ENCODE measurements at places on chromosomes 12 and 14.

DNA sequence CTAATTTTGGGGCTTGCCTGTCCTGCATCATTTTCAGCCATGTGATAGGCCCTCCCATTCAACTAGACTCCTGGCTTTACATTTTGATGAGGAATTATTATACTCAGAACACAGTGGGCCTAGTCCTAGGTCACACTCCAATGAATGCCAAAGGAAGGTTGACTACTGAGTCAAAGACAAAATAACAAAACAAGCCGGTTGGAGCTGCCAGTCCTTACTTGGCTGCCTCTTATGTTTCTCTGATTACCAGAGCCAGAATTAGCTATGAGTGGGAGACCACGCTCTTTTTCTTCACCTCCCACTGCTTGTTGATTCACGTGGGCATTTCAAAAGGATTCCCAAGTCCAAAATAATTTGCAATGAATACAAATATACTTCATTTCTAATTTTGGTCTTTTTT lies 78.1 kb upstream of the USP44 start:
- no peak for DNase-seq

DNA sequence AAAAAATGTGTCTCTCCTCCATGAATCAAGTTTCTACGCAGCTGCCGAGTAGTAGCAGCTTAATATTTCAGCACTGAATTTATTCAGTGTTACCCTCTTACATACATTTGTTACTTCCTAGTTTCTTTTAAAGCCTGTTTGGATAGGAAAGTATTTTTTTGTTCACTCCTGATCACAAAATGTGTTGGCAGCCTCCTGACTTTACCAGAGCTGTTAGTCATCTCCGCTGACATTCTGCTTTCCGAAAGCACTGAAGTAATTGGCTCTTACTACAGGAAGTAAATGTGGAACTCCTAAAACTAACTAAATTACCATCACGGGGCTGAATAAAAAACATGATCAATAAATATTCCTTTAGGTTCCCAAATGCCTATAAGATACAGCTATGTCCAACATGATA lies 225.5 kb downstream of the EPS8 start:
- no peak for DNase-seq

- no peak for DNase-seq
Measured at GRCh38 chr12:106281804-106282203, 20.7 kb upstream of the TCP11L2 start.

GRCh38 chr12:58781609-58782008 lies 138.7 kb downstream of the LRIG3 start:
- no peak for DNase-seq

GRCh38 chr14:102262929-102263462 lies 42.0 kb downstream of the MOK start:
- no peak for DNase-seq

DNA sequence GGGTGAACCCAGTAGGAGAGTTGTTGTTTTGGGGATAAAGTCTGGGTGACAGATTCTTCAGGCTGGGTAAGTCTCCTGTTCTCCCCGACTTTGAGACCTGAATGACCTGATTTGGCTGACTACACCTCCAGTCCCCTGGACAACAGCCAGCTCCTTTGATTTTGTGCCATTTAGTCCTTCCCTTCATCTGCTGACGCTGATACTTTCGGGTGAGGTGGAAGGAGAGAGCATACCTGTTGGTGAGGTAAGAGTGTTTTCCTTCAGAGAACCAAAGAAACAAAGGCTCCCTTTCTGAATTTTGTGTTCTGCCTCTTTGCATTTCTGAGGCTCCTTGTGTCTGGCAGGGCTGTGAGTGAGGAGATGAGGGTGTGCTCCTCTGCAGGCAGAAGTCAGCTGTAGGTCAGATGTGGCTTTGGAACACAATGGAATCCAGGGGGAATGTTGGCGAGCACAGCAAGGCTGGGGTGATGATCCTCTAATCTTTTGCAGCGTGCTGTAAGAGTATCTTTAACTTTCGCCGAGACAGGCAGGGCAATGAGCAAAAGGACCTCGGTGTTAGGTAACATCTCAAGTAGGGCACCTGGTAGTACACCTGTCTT lies 12.1 kb downstream of the ETV6 start:
- no peak for DNase-seq

DNA sequence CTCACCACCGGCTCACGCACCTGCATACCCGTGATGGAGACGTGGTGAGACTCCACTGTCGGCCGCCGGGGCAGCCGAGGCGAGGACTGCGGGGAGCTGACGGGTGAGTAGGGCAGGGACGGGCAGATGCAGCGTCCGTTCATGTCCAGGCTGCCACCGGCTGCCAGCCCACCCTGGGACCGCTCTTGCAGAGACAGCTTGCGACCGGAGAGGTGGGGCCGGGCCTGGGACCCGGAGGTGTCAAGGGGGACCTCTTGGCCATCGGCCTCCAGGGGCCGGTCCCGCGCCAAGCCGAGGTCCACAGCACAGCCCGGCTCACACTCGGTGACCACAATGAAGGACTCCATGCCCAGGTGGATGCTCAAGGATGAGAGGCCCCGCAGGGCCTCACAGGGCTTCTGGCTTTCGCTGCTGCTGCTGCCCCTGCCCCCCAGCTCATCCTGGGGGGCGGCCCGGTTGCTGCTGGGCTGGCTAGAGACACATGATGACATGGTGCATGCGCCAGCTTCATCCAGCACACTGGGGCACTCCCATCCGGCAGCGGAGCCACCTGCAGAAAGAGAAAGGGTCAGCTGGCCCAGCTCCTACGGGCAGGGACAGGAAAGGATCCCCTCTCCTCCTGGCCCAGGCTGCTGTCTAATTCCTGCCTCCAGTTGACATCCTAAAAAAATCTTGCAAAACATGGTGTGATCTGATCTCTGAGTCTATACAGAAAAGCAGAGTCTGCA lies 22.3 kb downstream of the CAMKK2 start:
- DNase-seq = no peak

DNA sequence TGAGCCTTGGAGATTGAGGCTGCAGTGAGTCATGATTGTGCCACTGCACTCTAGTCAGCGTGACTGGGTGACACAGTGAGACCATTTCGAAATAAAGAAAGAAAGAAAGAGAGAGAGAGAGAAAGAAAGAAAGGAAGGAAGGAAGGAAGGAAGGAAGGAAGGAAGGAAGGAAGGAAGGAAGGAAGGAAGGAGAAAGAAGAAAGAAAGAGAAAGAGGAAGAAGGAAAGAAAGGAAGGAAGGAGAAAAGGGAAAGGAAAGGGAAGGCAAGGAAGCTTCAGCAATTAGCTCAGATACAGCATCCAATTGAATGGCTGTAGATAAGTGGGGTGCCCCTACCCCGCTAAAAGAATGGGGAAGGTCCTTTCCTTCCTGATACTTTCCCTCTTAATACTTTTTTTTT lies 9.5 kb upstream of the NAA30 start:
- DNase-seq = no peak

GRCh38 chr14:102528431-102529170 lies 19.0 kb upstream of the ANKRD9 start:
- no peak for DNase-seq

DNA sequence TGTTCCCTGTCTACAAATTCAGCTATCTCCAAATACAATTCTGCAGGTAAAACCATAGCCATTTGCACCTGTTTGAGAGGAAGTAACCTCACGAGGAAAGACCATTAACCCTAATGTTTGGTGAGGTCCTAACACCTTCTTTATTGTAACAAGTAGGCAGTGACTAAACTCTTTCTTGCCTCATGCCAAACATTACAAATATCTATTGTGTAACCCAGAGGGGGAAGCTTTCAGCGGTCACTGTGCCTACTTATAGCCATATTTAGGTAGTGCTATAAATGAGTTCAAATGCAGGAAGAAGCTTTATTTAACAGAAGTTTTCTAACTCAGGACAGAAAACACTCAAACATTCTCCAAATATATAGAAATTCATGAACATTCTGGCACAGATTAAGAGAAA lies 252.7 kb downstream of the LRFN5 start:
- no peak for DNase-seq

DNA sequence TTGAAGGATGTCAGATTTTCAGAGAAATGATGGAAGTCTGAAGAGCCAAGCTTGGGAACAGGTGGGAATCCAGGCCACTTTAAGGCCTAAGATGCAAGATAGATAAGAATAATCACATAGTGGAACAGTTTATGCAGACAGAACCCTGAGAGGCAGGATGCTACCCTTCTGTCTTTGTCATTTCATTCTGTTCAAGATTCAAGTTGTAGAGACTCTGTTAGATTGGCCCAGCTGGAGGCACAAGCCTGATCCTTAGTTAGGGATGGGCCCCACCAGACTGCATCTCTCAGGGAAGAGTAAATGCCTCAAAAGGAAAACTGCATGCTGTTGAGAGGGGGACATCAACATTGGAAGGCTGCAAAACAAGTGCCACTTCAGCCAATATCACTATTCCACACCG lies 287.0 kb downstream of the PCNX1 start:
- no peak for DNase-seq

GRCh38 chr12:41067941-41068645 lies 120.0 kb upstream of the PDZRN4 start:
- DNase-seq = no peak

- DNase-seq = no peak
Measured at GRCh38 chr12:129036135-129036534, 182.9 kb downstream of the GLT1D1 start.

DNA sequence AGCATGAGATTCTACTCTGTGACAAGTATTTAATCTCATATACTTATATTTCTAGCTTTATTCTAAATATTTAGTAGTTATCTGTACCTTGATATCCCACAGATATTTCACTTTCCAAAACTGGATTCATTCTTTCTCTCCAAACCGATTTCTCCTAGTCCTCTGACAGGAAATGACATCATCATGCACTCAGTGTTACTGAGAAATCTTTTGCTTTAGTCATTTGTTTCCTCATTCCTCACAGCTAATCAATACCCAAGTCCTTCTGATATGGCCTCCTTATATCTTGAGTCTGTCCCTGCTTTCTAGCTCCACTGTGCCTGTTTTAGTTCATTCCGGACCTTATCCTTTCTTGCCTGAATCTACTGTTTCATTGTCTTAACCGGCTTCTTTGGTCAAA lies 39.4 kb upstream of the E2F7 start:
- no peak for DNase-seq

- no peak for DNase-seq
Measured at GRCh38 chr12:24920141-24920540, 28.8 kb downstream of the BCAT1 start.

DNA sequence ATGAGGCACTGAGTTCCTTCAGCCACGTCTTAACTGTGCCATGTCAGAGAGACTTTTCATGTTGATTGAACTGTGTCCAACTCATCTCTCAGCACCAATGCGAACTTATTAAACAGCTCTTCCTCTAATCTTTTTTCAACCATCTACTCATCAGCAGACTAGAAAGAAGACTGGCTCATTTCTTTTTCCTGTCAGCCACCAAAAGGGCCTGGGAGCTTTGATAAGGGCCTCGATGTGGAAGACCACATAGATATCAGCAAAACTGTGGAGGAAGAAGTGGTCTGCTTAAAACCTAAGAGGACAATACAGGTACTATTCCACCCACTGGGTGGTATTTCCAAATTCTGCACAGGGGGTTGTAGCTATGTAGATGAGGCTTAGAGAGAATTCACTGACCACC lies 3.6 kb upstream of the PLXNC1 start:
- DNase-seq = peak; percentile 89

GRCh38 chr14:92728759-92729364 lies 19.6 kb downstream of the LGMN start:
- DNase-seq = peak; percentile 97

DNA sequence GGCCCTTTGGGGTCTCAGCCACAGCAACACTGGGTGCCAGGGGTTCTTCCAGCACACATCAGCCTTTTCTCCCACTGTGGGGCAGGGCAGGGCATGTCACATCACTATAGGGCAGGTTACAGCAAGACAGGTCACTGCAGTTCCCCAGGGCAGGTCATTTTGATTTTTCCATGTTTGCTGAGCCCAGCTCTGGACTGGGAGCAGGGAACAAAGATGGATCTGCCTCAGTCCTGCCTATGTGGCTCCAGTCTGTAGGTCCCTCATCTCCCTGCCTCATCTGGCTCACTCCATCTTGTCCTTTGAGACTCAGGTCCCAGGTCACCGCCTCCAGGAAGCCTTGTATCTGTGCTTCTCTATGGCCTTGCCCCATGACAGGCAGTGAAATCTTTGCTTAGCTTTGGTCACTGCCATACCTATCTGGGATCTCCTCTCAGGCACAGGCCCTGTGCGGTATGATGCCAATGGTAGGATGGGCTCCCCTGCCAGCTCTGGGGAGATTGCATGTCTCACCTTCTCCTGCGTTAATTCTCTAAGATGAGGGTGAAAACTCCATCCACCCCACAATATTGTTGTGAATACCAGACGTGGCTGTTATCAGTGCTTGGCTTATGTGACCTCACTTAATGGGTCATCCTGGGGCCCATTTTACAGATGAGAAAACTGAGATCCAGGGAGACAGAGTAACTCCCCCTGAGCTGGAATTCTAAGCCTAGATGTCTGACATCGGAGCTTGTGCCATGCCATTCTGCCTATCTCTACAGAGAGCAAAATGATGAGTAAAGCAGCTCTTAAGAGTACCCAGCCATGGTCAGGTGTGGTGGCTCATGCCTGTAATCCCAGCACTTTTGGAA lies 1.5 kb downstream of the SERPINA6 start:
- DNase-seq = no peak

DNA sequence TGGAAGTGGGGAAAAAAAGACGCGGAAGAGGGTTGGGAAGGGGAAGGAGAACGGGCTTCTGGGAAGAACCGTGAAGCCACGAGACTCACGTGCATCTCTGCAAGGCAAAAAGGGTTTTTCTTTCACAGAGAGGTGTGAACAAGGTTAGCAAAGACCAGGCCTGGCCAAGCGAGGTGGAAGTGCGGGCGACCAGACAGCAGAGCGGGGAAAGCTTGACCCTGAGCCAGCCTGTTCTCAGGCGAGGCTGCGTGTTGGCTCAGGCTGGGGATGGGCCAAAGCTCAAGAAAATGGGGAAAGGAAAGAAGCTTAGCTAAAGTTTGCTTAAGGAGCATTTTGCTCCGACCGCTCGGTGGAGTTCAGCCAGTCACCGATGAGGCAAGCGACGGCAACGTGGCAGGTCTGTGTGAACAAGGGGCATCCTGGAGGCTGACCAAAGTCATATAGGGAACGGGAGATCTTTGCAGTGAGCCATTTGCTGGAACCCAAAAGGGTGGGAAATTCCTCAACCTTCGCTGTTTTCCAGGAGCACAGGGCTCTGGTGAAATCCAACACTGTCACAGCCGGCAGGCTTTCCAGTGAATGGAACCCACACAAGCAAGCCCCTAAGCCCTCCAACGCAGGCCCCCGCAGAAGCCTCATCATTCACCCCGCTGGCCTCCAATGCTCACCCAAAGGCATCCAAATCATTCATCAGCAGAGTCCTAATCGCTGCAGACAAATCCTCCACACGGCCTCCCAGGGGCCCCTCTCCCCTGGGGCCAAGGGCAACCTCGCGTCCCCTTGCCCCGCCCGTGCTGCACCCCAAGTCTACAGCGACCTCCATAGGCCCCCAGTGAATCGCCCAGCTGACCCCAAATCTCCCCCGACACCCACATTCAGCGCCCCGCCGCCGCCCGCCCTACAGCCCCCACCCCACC lies 754 bp downstream of the ZNF605 start:
- DNase-seq = peak; percentile 48
